ENCODE measurements at places on chromosomes 5 and 9.
A peak's percentile ranks its signal among the peaks of the same experiment; 100 is the strongest.

DNA sequence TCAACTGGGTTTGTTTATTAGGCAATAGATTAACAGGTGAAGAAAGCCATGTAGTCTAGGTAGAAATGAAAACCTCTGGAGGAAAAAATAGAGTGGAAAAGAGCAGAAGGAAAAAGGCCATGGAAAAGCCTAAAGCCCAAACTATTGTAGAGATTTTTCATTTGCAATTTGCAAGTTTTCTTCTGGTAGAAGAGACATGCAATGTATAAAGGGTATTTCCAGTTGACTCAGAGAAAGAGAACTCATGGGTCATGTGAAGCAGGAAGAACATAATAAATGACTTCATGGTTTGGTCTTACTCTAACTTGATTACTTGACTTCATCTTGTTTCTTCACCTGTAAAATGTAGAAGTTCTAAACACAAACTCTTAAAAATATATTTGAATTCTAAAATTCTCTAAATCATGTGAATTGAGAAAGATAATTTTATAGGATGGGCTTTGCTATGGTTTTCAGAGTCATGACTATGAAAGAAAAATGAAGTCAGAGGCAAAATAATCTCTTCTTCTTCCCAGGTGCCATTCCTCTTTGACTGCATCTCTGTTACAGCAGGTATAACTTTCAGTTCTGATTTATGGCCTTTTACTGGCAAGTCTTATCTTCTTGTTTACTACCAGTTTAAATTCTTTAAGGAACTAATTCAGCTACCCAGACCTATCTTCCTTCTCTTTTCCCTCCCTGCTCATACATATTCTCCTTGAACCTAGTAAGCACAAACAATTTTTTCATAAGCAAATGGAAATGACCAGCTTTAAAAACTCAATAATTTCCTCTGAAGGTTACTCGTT lies 47.7 kb upstream of the TMC1 start:
- peak; percentile 90 for DNase-seq

- DNase-seq: no peak
Observed at GRCh38 chr5:16628376-16628775, 11.6 kb upstream of the RETREG1 start.

- no peak for DNase-seq
Observed at GRCh38 chr9:99411479-99412115, 189.5 kb downstream of the SEC61B start.

DNA sequence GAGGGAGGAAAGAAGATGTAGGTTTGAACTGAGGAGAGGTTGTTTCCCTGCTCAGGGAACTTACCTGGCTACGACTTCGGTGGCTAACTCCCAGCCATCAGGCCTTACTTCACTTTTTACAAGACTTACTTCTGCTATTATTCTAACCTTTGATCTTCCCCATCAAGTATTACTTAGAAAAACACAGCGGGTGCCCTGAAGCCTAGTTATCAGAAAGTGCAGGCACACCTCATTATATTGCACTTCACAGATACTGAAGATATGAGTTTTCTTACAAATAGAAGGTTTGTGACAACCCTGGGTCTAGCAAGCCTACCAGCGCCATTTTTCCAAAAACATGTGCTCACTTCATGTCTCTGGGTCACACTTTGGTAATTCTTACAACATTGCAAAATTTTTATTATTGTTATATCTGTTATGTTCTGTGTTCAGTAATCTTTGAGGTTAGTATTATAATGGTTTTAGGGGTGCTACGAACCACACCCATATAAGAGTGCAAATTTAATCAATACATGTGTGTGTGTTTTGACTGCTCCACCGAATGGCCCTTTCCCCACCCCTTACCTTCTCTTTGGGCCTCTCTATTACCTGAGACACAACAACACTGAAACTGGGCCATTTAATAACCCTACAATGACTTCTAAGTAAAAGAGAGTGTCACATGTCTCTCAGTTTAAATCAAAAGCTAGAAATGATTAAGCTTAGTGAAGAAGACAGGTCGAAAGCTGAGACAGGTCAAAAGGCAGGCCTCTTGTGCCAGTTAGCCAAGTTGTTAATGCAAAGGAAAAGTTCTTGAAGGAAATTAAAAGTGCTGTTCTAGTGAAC lies 2102.7 kb upstream of the WWC1 start:
- DNase-seq: no peak

DNA sequence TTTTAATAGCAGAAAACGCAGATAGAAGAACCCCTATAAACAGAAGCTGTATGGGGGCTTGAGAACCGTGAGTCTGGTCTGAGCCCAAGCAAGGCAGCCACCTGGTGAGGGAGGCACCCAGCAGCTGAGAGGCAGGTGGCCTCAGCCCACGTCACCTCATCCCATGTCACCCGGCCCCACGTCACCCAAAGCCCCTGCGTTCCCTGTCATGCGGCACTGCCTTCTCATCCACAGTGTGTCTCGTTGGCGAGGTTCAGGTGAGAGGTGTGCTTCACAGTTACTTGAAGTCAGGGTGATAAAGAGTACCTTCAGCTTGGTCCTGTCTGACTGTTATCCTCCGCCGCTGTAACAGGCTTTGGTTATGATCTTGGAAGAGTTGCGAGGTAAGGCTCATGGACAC lies 80.6 kb upstream of the IRX4 start:
- DNase-seq: no peak

DNA sequence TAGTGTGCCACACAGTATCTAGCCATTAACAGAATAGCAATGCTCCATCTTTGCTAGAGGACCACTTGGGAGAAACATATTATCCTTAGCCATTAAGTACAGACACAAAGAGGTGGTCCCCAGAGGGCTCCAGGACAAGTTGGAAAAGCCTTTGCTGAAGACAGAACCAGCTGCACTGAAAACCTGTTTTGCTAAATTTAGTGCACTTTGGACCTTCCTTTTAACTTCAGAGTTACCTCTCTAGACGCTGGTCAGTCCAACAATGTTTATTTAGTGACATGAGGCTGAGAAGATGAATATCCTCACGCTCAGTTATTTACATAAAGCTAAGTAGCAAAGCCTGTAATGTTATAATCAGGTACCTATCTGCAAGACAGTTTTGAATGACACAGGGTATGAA lies 265.0 kb upstream of the ZNF608 start:
- no peak for DNase-seq

- DNase-seq: no peak
Observed at GRCh38 chr9:93087971-93088655, 7.9 kb upstream of the CARD19 start.

All from iris pigment epithelial cell (primary cell).